Stimulated activated naive B cell treated with anti-CD40 and anti-IgM and Interleukin-4, amounts not matched to agents 10 μg/mL and 1 μg/mL and 100 μg/mL, for 72 hours (primary cell): ENCODE measurements at places on chromosomes 7 and 10.

GRCh38 chr7:141348728-141349127, 202.5 kb upstream of the AGK start:
- no peak for DNase-seq

DNA sequence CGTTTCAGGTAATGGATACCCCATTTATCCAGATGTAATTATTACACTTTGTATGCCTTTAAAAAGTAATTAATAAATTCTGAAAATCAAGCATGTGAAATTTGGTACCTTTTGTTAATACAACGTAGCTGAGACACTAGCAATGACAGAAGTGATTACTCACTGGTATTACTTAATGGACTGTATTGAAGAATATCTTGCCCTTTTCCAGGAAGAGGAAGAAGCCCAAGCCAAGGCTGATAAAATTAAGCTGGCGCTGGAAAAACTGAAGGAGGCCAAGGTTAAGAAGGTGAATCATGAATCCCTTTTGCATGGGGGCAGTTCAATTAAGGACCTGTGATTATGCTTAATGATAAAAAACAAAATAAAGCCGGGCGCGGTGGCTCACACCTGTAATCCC, 64.8 kb downstream of the APBB1IP start:
- DNase-seq, result no peak

- DNase-seq, result no peak
These were observed 59.8 kb upstream of the ZNRF2 start for GRCh38 chr7:30224511-30225062.

DNA sequence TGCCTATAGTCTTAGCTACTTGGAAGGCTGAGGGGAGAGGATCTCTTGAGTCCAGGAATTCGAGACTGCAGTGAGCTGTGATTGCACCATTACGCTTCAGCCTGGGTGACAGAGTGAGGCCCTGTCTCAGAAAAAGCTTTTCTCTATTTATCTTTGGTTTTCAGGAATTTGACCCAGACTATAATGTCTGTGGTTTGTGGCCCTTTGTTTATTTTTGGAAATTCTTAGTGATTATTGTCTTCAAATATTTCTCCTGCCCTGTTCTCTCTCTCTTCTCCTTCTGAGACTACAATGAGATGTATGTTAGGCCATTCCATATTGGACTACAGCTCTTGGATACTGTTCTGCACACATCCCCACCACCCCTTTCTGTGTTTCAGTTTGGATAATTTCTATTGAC, 4.7 kb downstream of the MUC12 start:
- DNase-seq, result no peak

GRCh38 chr10:88861036-88861435, 9.4 kb upstream of the ANKRD22 start:
- DNase-seq, result no peak

DNA sequence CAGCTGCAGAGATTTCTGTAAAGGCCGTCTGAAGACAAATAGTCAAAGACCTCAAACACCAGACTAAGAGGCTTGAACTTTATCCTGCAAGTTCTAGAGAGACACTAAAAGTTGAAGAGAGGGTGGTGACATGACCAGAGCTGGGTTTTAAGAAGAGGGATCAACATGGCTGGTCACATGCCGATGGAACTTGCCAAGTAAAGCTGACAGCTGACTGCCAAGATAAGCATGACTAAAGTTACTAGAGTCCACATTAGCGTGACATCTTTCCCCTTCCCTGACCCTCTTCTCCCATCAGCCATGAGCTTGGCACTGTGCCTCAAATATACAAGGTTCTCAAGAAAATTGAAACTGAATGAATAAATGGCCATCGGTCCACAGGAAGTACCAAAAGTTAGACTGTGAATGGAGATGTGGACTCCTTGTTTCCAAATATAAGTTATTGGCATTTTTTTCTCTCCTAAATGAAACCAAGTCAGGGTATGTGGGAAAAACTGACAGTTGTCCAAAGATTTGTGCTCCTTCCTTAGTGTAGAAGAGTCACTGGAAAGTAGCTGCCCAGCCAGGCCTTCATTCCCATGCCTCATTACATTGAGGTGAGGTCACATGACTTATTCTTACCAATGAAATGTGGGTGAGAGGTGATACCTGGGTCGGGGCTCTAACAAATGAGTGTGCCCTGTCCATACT, 24.5 kb downstream of the XPNPEP1 start:
- no peak for DNase-seq

DNA sequence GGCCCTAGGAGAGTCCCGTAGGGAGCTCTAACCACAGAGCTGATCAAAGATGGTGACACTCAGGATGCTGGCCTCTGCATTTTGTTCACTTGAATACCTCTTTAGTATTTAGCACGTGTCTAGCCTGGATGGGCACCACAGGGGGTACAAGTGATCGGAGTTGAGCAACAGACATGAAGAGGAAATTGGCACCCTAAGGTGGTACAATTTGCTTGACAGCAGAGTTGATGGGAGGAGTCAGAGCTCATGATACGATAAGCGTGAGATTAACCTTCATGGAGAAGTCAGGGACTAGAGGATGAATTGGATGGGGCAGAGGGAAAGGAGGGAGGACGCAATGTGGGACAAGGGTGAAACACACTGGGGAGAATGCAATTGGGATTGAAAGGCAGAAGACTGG, 9.9 kb upstream of the ZNF212 start:
- no peak for DNase-seq

GRCh38 chr7:47757921-47758411, 176.1 kb upstream of the TNS3 start:
- DNase-seq, result no peak

DNA sequence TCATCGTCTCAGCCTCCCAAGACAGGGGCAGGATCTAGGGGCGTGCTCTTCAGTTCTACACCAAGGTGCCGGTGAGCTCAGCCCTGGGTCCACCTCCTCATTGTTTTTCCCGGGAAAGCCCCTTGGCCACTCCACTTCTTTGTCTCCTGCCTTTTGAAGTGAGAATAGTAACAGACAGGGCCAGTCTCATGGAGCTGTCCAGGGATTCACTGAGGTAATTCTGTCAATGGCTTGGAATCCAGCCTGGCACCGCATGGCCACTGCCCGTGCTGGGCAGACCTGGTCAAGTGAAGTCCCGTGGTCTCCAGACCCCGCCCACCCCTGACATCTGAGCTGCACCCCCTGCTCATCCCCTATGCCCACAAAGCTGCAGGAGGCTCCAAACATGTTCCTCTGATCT, 138.9 kb downstream of the TNS3 start:
- no peak for DNase-seq

- DNase-seq, result no peak
These were observed 91.9 kb downstream of the ZWINT start for GRCh38 chr10:56269181-56269580.

GRCh38 chr7:25780904-25781303, 371.1 kb upstream of the NFE2L3 start:
- DNase-seq, result no peak
